ENCODE measurements at places on chromosomes 1 and 21.

- no peak for DNase-seq
Observed at GRCh38 chr1:171762143-171762563, 19.3 kb upstream of the METTL13 start.

GRCh38 chr1:22562584-22563583 lies at the start of gene EPHA8:
Gene EPHA8 (plus strand): TSS chr1:22563489. CDS start chr1:22563636, 147 bp downstream.
- DNase-seq = no peak

- DNase-seq = no peak
Observed at GRCh38 chr21:33994373-33994772, 78.8 kb upstream of the ATP5PO start.

- no peak for DNase-seq
Observed at GRCh38 chr1:234214129-234214910, 158.9 kb upstream of the COA6 start.

GRCh38 chr1:41620365-41621169 lies 136.1 kb upstream of the EDN2 start:
- no peak for DNase-seq

GRCh38 chr1:19435181-19435580 lies 50.2 kb downstream of the CAPZB start:
- no peak for DNase-seq

- no peak for DNase-seq
Observed at GRCh38 chr1:240575981-240576662, 35.8 kb downstream of the GREM2 start.

GRCh38 chr1:46017876-46018503 lies 114.4 kb downstream of the PIK3R3 start:
- no peak for DNase-seq

- no peak for DNase-seq
Observed at GRCh38 chr1:180616439-180616838, 15.4 kb upstream of the XPR1 start.

DNA sequence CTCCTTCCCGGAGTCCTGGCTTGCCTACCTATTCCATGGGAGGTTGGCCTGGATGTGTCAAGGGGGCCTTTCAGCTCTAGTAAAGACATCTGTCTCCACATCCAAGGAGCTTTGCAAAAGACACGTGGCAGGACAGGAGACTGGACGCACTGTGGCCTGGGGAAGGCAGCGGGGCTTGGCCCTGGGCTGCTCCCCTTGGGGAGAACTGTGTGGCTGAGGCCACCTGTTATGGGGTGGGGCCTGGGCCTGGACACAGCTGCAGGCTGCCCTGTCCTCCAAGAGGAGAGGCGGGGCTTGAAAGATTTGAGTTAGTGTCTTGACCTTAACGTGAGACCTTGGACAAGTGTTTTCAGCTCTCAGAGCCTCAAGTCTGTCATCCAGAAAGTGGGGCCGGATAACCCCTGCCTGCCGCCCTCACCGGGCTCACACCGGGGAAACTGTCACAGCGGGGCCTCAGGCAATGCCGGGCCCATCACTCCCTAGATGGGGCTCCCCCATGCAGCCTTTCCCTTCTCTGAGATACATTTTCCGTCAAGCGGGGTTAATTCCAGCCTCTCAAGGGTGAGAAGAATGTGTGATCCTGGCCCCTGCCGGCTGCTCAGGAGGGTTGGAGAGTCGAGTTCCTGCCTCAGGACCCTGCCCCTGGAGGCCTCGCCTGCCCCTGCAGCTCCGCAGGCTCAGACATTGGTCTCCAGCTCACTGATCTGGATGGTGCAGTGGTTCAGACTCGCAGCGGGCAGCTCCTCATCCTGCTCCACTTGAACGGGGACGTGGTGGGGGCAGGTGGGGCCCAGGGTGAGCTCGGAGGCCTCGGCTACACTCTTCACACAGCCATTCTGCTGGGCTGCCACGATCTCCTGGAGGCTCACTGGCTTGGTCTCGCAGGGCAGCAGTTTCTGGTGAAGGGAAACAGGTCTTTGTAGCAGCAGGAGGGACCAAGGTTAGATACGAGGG lies 25.6 kb downstream of the PODN start:
- DNase-seq = no peak

GRCh38 chr1:231639819-231640218 lies 13.2 kb downstream of the DISC1 start:
- DNase-seq = no peak

DNA sequence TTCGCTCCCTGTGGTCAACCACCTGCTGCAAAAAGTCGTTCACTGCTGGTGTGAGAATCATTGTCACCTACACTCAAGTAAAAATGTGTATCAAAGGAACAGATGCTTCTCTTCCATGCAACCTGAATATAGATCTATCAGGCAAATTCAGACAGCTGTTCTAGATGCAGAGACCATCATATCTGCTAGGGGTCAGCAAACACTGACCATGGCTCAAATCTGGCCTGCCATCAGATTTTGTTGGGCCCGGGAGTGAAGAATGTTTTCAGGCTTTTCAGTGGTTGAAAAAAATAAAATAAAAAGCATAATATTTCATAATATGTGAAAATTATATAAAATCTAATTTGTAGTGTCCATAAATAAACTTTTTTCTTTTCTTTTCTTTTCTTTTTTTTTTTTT lies 199.6 kb downstream of the RGS7 start:
- no peak for DNase-seq

Measured in thoracic aorta (tissue), 2 donors.